WTC11 (cell line): ENCODE measurements at places on chromosomes 5 and 9.

DNA sequence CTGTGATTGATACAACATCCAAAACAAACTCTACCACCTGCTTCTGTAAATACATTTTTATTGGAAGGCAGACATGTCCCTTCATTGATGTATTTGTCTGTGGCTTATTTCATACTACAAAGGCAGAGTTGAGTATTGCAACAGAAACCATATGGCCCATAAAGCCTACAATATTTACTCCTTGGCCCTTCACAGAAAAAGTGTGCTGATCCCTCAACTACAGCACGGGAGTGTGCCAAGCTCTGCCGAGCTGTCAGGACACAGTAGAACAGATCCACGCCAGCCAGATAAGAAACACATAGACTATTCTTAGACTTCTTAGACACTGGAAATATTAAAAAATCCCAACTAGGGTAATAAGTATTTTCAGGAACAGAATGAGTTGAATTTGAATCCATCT lies 13.2 kb downstream of the TICAM2 start:
- no peak for DNase-seq

DNA sequence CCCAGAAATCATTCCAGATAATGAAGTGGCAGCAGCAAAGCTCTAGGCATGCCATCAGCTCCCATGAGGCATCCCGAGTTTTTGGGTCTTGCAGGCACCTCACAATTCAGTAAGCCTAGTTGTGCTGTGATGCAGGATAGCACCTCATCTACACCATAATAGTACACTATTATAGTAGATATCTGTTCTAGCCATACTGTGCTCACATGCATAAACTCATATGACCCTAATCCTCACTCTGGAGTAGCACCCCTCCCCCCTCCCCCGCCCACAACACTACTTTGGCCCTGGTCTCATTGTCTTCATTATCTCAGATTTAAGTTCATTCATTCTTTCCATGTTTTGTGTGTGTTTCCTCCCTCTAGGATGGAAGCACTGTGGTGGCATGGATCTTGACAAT lies 102.5 kb upstream of the PITX1 start:
- no peak for DNase-seq

DNA sequence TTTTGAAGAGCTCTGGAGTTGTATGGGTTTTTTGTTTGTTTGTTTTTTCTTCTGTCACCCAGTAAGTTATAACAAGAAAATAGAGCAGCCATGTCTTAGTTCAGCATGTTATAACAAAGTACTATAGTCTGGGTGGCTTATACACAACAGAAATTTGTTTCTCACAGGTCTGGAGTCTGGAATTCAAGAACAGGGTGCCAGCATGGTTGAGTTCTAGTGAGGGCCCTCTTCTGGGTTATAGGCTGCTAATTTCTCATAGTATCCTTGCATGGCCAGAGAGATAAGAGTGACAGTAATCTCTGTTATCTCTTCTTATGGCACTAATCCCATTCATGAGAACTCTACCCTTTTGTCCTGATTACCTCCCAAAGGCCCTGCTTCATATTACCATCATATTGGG lies 114.7 kb downstream of the GIN1 start:
- DNase-seq, result no peak

DNA sequence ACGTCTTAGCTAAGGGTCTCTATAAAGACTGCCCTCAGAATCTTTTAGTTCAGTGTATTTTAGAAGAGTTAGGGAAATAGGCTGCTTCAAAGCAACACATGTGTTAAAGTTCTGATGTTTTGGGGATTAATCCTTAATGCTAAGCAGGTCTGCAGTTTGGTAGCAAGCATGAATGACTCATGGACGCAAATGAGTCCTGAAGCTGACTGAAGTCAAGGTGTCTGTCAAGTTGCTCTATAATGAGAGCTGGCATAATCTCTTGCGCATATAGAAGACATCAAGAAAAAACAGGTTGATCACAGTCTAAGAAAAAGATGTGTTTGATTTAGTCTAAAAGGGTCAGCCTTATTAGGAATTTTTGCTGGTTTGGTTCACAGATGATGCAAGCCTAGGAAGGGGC lies 630.1 kb downstream of the CDH12 start:
- DNase-seq, result no peak

GRCh38 chr5:50767588-50767987 lies 101.2 kb downstream of the PARP8 start:
- DNase-seq, result no peak

DNA sequence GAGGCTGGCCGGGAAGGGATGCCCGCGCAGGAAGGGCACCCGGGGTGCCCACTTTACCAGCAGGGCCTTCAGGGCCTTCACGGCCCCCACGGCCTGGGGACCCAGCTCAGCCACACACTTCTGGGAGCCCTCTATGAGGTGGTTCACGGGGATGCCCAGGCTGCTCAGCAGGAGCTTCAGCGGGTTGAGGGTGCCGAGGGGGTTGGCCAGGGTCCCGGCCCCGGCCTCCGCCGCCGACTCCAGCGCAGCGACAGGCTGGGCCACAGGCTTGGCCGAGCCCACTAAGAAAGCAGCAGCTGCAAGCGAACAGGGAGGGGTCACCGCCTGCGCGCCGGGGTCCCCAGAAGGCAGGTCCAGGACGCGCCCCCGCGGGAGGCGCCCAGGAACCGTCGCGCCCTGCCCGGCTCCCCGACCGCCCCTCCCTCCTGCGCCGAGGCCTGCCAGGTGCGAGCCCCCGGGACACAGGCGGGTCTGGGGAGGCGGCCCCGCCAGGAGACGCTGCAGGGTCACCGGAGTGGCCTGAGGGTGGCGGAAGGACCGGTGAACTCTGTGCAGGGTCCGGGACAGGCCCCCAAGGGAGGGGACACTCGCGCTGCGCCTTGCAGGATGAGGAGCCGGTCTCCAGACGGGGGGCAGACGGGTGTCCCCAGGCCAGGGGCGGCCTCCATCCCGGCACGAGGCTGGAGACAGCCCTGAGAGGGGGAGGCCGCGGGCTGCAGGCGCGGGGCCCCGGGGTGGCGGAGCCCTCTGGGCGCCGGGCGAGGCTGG lies 572 bp downstream of the SCGB3A1 start:
- peak; percentile 39 for DNase-seq

DNA sequence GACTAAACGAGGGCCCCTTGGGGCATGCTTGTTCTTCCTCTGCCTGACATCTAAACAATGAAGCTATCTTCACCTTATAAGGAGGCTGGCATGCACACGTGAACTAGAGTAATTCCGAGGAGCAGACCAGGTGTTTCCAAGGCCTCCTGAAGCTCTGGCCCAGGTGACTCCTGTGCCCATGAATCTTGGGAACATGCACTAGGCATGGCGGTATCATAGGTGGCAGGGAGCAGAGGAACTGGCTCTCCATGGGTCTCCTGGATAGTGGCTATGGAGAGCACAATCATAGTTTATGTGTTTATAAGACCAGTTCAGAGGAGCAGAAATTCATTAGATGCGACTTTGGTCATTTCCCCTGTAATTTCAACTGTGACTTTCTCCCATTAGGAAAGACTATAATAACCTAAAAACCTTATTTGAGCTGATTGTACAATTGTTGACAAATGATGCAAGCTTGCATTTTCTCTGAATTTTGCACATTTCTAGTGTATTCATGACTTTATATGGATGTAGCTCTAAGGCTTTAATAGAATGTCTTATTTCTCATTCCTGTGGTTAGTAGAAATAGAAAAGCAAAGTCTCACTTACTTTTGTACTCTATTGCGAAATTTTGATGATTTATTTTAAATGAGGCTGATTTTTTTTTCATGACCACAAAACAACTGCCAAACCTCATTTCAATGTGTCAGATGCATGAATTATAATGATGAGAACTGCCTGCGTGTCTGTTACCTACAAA lies 135.3 kb upstream of the RPS23 start:
- no peak for DNase-seq

DNA sequence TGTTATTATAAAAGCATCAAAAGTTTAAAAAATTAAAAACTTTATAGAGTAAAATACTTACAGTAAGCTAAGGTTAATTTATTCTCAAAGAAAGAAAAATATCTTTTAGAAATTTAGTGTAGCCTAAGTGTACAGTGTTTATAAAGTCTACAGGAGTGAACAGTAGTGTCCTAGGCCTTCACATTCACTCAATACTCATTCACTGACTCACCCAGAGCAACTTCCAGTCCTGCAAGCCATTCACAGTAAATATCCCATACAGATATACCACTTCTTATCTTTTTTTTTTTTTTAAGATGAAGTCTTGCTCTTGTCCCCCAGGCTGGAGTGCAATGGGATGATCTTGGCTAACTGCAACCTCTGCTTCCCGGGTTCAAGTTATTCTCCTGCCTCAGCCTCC lies 73.1 kb upstream of the FST start:
- DNase-seq, result no peak

DNA sequence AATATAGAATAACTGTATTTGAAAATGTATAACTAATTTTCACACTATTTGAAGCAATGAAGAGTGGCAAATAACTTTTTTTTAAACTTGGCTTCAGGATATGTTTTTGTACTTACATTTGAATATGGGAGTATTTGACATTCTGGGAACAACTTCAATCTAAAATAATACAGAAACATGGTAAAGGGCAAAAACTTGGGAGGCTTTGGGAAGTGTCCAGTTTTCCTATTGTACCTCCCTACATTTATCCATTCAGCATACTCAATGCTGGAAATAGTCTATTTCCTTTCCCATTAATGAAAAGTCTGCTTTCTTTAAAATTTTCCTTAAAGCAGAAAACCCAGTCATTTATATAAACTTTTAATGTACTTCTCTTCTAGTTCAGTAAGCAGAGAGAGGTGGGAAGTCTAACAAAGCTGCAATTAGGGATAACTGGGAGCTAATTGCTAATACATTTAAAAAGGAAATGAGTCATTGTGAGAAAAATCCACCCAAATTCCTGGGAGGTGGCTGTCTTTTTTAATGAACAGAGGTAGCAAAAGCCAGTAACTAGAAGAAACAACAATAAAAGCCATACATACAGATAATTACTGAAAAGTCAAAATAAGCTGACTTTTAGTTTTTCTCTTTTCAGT lies 128.8 kb downstream of the FBN2 start:
- no peak for DNase-seq

DNA sequence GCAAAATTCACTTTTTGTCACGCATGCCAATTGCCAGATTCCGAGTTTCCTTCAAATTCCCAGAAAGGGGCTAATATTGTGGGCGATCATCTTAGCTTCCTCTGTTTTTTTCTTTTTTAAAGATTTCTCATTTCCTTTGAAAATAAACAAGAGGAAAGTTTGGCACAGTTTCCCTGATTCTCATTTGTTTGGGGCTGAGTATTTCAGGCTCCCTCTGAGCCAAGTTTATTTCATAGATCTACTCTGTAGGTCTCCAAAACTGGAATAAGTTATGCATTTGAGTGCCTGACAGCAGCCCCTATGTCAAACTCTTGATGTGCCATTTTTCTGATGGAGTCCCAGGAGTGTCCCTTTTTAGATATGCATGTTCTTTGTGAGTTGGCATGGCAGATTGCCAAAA lies 1297.2 kb upstream of the WWC1 start:
- DNase-seq, result no peak

DNA sequence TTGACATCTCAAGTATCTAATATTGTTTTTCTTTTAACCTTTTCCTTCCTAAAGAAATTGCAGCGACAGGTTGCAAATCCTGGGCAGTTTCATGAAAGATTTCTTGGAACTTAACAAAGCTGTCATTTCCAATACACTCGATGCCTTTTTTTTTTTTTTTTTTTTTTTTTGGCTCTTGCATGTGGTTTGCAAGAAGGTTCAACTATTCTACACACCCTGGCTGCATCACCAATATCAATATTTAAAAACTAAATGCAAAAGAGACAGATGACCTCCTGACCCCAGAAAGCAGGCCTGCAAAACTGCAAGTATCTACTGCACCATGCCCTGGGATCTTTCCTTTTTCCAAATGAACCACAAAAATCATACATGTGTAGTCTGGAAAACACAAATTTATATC lies 4.4 kb upstream of the NFIB start:
- no peak for DNase-seq

- DNase-seq, result no peak
These were observed 30.5 kb downstream of the PTCH1 start for GRCh38 chr9:95486318-95486717.

DNA sequence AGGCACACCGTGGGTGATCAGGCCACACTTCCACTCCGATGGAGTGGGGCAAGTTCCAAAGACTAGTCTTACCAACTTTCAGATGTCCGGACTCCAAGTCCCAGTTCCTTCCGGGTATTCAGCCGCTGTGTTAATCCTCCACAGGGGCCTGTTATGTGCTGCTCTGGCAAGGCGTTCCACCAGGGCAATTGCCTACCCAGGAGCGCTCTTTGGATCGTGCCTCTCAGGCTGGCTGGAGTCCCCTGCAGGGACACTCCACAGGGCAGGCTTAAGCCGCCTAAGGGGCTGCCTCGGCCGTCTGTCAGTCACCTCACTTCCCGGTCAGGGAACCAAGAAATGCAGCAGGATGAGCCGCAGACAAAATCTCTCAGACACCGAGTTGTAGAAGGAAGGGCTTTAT lies 118.7 kb upstream of the CCNG1 start:
- DNase-seq, result no peak

GRCh38 chr9:136100700-136101614 lies 5.9 kb upstream of the NACC2 start:
- peak; percentile 86 for DNase-seq

DNA sequence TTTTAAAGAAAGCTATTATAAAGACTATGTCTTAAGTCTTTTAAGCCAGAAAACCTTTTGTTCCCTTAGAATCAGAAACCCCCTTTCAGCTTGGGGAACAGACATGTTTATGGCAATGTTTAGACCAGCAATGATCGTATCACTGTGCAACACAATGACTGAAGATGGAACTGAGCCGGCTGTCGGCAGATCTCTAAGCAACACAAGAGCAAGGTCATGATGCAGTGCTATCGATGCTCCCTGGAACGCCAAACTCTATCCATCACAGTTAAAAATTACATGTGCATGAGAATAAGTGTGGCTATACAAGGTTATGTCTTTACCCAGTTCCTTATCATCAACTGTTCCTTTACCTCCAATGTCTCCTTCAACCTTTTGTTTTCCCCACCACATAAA lies 1.8 kb upstream of the RNF44 start:
- no peak for DNase-seq

- DNase-seq, result no peak
These were observed 104.4 kb upstream of the CPLX2 start for GRCh38 chr5:175766963-175767362.

GRCh38 chr5:88718736-88719135 lies 164.2 kb downstream of the MEF2C start:
- DNase-seq, result no peak

DNA sequence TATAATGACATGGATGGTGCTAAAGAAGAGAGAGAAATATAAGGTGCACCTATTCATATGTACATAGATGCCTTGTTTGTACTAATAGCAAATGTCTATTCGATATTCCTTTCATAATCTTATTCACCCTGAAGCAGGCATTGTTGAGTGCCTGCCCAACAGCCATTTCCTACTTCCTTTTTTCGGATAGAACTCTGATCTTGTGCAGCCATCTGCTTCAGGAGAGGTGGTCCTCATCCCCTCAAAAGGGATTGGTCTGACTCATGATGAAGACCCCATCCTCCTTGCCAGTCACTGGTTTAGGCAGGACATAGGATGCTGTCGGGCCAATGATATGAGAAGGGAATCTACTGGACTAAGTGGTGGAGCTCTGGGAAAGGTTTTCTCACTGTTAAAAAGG lies 8.4 kb upstream of the RANBP3L start:
- DNase-seq, result no peak

- DNase-seq, result peak; percentile 61
These were observed 6.9 kb upstream of the DMRT3 start for GRCh38 chr9:969310-970150.

- DNase-seq, result no peak
These were observed 100.0 kb downstream of the SEMA5A start for GRCh38 chr5:9445826-9446388.
